ENCODE measurements at places on chromosomes 11 and 22. TPM values are rescaled to one million over a fixed set of nuclear protein-coding genes. Genes with fewer than 3 reads are reported as not detected.

DNA sequence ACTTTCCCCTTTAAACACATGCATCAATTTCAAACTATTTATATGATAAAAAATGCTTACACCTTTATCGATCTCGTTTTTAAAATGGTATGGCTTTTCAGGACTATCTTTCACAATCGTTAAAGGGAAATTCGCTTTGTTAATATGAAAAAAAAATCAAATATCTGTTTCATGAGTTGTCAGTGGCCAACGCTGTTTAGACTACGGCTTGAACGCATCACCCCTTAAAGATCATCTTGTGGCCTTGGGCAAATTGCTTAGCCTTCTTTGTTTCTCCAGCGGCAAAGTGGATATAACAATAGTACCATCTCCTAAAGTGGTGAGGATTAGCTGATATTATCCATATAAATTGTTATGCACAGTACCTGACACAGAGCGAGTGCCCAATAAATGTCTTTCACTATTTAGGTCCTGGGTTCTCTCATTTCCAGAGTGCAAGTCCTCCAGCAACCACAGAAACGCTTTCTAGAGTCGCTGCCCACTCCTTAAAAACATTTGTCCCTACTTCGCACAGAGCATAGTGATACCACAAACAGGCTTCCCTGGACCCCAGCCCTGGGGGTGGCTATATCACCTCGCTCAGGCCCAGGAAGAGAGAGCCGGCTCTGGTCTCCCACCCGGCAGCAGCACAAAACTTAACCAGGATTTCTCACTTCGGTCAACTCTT, 904 bp downstream of the SLC35F2 start:
- no peak for DNase-seq

- DNase-seq = no peak
Observed at GRCh38 chr11:69922596-69923111, 103.4 kb upstream of the FGF3 start.

The OR2AG2 gene
- not detected for total RNA-seq

The TRIM49B gene
- total RNA-seq = not detected

DNA sequence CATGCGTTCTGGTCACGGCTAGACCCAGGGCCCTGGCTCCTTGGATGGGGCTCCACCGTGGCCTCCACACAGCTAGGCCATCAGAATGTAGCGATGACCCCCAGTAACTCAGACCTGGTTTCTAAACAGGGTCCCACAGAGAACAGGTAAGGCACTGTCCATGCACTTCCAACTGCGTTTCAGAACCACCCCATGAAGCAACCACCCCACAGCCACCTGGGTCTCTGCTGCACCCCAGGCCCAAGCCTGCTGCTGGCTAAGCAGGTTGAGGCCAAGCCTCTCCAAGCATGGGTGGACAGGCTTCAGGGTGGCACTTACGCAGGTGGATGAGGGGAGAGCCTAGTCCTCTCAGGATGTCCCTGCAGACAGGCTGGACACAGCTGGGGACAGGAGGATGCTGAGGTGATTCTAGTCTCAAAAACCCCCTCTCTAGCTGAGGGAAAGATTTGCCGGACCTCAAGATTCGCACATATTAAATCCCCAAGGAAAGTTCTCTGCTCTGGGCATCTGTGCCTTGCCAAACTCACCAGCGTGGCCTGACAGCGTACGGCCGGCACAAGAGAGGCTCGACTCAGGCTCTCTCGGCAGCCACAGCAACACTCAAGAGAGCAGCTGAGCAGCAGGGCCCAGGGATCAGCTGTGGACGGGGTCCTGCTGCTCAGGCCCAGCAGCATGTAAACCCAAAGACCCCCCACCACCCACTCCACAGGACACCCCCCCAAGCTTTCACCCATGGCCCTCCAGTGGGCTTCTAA, 141.6 kb downstream of the CRYBB2 start:
- no peak for DNase-seq

GRCh38 chr11:20046416-20046815, 113.9 kb downstream of the DBX1 start:
- no peak for DNase-seq

The IL18 gene
- 2.1 TPM for total RNA-seq

- DNase-seq = no peak
Observed at GRCh38 chr11:70590356-70590991, 192.1 kb downstream of the CTTN start.

The DUSP8 gene
- total RNA-seq = 17.1 TPM

DNA sequence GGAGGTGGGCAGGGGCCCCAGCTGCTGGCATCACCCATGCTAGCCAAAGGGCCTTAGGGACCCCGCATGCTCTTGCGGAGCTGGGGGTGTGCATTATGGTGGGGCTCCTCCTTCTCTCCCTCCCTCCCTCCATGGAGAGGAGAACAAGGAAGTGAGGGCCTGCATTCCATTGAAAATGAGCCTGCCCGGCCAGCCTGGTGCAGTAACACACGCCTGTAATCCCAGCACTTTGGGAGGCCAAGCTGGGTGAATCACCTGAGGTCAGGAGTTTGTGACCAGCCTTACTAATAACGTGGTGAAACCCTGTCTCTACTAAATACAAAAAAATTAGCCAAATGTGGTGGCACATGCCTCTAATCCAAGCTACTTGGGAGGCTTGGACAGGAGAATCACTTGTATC, 22.4 kb downstream of the SNAP29 start:
- DNase-seq = no peak

The OR8D1 gene
- total RNA-seq = not detected
